Spinal cord (tissue), 10 donors: ENCODE measurements at places on chromosomes 11 and 22.

DNA sequence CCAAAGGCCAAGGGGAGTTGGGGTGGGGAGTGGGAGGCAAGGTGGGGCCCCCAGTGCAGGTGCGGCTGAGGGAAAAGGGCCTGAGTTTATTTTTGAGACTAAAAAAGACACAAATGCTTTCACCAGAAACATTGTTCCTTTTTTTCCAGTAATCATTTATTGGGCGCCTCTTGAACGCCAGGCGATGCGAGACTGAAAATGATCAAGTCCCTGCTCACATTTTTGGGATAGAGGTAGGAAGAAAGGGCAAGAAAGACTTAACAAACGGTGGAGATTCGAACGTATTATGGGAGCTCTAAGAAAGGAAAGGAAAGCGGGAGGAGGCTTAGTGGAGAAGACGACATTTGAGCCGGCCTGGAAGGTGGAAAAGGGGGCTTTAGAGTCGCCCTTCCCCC is 796 bp upstream of the SF3B2 start:
- no peak for DNase-seq

GRCh38 chr11:59862252-59862651 is 4.0 kb downstream of the TCN1 start:
- no peak for DNase-seq

DNA sequence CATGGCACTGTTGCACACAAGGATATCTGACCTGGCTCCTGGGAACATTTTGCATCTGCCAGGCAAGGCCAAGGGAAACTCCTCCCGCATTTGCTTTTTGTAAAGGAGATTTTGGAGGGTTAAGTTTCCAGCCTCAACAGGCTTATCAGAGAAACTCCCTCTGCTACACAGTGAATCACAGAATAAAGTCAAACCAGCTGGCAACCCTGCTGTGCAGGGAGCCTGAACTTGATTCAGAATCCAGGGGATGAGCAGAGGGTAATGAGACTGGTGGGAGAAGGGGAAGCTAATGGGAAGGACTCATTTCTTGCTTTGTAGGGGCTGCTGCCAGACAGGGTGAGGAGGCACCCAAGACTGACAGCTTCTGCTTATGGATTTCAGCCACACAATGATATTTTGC is 185.3 kb upstream of the ISX start:
- peak; percentile 27 for DNase-seq

GRCh38 chr11:5137014-5137413 is 1.1 kb downstream of the OR52A5 start:
- DNase-seq, result no peak

DNA sequence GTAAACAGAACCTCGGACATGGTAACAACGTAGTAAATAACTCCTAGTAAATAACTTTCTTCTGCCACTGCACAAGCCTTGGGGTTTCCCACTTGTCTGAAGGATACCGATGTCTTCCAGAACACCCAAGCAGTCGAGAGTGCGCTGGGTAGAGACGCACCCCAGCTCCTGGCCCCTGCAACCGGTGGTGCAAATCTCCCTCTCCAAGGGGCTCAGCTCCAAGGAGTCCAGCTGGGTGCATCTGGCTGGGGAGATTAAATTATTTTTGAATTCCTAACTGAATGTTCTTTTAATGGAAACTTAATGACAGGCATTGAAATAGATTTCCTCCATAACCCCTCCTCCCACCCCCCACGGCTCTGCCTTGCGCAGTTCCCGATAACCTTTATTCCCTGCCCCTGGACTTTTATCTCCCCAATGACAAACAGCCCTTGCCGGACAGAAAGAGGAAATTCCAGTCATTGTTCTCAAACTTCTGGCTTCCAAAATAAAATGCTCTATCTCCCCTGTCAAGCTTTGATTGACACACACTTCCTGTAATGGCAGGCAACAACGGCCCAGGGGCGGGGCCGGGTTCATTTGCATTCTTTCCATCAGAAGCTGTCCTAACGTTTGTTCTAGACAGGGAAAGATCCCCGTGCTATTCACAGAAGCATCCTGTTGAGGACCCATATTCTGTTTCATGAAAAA is 31.2 kb downstream of the KCNJ1 start:
- no peak for DNase-seq

DNA sequence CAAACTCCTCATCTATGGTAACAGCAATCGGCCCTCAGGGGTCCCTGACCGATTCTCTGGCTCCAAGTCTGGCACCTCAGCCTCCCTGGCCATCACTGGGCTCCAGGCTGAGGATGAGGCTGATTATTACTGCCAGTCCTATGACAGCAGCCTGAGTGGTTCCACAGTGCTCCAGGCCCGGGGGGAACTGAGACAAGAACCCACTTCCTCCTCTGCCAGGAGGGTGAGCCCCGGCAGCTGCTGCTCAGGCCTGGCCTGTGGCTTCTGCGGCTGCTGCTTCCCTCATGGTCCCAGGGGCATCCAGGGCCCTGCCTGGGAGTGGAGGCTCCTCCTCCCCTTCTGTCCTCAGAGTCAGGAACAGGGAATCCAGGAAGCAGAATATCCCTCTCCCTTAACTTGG is 98.4 kb downstream of the ZNF280B start:
- no peak for DNase-seq

DNA sequence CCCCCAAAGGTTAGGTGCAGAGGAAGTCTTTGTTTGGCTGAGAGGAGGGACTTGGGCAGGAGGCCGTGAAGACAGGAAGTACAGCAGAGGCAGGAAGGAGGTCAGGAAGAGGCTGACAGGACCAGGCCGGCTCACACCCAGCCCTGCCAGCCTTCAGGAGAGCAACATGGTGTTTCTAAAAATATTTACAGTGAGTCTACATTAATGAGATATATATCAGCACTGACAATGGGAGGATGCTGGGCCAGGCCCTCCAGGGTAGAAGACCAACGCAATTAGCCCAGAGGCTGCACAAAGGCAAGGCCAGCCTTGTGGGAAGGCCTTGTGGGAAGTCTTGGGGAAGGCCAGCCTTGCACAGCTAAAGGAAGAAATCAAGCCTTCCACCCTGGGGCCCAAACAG is 7.9 kb upstream of the APLNR start:
- no peak for DNase-seq

GRCh38 chr11:108135845-108136544 is 14.6 kb downstream of the ACAT1 start:
- no peak for DNase-seq

- no peak for DNase-seq
Measured at GRCh38 chr11:115920092-115920461, 415.9 kb upstream of the CADM1 start.

GRCh38 chr11:66567787-66568123 is 651 bp downstream of the CTSF start:
- no peak for DNase-seq

DNA sequence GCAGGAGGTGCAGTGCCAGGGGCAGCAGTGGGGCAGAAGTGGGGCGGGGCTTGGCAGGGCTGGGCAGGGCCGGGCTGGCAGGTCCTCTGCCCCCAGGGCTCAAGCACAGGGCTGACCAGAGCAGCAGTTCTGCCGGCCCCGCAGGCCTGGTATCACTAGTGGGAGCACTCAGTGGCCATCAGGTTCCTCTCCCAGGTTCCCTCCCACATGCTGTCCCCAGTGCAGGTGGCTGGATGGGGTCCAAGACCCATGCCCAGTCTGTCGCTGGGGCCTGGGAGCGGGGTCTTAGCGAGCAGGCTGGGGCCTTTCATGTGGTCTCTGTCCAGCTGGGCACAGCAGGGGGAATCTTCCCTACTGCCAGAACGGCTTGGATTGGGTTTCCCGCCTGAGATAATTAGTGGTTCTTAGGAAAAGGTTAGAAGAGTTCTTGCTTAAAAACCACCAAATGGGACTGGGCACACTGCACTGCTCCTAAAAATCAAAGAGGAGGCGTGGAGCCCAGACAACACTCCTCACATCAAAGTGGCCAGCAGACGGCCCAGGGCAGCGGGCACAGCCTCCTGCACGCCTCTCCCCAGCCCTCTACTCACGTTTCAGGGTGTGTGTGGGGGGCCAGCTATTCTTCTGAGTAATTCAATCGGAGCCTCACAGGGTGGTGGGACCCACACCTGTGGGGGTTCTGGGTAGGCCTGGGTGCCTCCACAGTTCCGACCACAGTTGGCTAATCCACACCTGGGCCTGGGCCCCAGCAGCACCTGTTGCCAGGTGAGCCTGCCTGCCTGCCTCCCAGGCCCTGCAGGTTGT is 45.6 kb downstream of the TPCN2 start:
- DNase-seq, result no peak

GRCh38 chr11:15858881-15859280 is 497.5 kb downstream of the SOX6 start:
- no peak for DNase-seq

GRCh38 chr22:33677536-33677935 is 242.7 kb downstream of the LARGE1 start:
- DNase-seq, result no peak

GRCh38 chr22:32697331-32697995 is 104.0 kb upstream of the TIMP3 start:
- no peak for DNase-seq

GRCh38 chr11:118574636-118575035 is 2.4 kb downstream of the ARCN1 start:
- DNase-seq, result no peak
